HFFc6 (cell line): ENCODE measurements at places on chromosomes 6 and 20. TPM values are rescaled to one million over a fixed set of nuclear protein-coding genes. Genes with fewer than 3 reads are reported as not detected.

The TRAM2 gene
- total RNA-seq, result 200 to 222 TPM (median 219 TPM) in 3 replicates

DNA sequence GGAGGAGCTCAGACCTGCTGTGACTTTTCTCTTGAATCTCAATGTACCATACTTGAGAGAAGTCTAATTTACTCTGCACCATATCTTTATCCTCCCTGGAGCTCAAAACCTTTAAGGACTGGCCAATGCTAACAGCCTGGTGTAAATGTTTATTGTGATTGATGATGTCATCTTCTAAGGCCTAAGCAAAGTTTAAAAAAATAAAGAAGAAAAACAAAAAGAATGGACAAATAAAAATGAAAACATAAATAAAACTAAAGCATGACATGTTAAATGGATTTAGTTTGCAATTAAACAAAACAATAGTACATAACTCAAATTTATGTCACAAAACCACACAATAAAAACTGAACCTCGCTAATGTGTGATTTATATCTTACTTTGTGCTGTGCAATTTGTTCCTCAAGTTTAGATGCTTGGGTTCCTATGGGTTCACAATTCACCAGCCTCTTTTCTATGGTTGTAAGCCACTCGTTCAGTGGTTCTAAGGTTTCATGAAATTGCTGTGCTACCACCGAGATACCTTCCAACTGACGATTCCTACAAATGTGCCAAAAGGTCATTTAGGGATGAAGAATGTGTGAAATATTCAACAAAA, 113.0 kb downstream of the DST start:
- no peak for DNase-seq

GRCh38 chr6:30798494-30798893, 54.1 kb upstream of the IER3 start:
- no peak for DNase-seq

- DNase-seq, result no peak
Observed at GRCh38 chr6:33586108-33586640, 6.1 kb upstream of the BAK1 start.

DNA sequence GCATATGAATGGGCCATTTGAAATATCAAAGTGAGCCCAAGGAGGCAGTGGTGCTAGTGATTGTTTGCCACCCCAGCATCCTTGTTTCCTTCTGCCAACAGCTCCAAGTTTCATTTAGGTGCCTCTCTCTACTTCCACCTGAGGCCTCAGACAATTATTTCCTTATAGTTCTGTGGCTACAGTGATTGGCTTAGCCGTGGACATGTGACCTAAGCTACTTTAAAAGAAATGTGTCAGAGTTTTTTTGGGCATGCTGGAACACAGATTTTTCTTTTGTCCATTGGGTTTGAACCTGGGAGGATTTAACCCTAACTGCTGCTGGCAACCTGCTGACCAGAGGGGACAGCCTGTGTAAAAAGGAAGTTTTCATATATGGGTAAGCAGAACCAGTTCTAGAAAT, 319.4 kb downstream of the CD109 start:
- no peak for DNase-seq

GRCh38 chr6:106027758-106028157, 58.4 kb upstream of the PRDM1 start:
- DNase-seq, result no peak

DNA sequence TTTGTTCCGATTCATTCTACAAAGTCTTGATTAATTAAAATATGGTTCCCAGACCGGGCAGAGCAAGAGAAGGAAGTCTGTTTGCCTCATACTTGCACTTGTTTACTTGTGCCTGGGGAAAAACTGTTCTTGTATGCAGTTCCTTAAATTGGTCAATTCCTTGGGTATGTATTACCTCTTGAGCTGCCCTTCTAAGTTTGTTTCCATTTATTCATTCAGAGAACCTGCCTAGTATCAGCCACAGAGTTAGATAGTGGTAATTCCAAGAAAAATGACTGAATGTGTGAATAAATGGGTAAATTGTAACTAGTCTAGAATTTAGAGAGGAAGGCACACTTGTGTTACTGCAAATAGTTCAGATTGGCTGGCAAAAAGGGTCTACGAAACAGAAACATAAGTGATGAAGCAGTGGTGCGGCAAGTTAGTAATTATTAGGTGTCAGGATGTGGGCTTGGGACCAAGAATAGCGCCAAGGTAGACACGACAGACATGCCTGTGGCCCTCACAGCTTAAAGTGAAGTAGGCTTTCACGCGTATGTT, 525 bp upstream of the MAK start:
- DNase-seq, result no peak

GRCh38 chr6:81451787-81452186, 300.7 kb downstream of the TENT5A start:
- DNase-seq, result peak; percentile 91

The RGS19 gene
- total RNA-seq, result 12.6 to 16.3 TPM (median 13.4 TPM) in 3 replicates

The HLA-DMB gene
- not detected in 3 replicates for total RNA-seq

The STX11 gene
- 0.34 TPM in 2 replicates for total RNA-seq

The HSD17B8 gene
- total RNA-seq, result 0.39 to 1.1 TPM (median 0.90 TPM) in 3 replicates

DNA sequence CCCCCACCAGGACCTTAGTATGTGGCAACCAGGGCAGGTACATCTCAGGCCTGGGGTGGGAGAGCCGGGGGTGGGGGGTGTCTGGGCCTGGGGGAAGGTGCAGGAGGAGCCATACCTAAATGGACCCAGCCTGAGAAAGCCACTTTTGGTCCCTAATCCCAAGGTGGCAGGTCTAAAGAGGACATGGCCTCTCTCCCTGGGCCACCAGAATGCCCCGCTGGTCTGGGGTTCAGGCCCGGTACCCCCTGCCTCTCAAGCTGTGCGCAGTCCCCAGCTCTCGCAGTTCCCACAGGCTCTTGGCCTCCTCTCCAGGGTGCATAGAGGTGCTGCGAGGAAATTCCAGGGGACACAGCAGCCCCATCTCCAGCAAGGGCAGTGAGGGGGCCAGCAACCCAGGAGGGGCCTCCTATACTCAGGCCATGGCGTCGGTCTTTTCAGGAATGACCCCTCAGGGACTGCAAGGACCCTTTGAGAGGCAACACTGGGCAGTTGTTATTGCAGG, 1.1 kb upstream of the AVP start:
- no peak for DNase-seq

The SLC12A5 gene
- total RNA-seq, result 0.61 to 0.72 TPM in 2 of 3 replicates, not detected in the other

The TBXT gene
- total RNA-seq, result not detected in 3 replicates

- no peak for DNase-seq
Observed at GRCh38 chr6:167491438-167492099, 166.7 kb downstream of the TTLL2 start.

The HLA-C gene
- 95.3 to 129 TPM (median 98.7 TPM) in 3 replicates for total RNA-seq

The BPIFB1 gene
- not detected in 3 replicates for total RNA-seq

DNA sequence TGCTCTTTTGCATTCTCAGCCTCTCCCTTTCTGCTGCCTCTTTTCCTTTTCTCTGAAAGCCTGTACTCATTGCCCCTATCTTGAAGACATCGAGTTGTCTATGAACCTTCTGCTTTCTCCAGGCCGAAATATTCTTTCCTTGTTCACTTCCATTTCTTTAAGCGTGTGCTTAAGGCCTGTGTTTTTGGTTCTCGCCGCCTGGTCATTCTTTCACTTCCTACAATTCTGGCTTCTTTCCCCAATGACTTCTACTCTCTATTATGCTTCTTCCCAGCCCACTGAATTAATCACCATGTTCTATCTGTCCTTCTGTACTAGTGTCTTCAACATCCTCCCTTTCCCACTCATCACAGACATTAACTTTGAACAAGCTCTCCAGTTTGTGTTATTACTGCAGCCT, 69.6 kb downstream of the C6orf52 start:
- no peak for DNase-seq

The SPAG4 gene
- total RNA-seq, result 2.7 to 3.8 TPM (median 3.2 TPM) in 3 replicates

DNA sequence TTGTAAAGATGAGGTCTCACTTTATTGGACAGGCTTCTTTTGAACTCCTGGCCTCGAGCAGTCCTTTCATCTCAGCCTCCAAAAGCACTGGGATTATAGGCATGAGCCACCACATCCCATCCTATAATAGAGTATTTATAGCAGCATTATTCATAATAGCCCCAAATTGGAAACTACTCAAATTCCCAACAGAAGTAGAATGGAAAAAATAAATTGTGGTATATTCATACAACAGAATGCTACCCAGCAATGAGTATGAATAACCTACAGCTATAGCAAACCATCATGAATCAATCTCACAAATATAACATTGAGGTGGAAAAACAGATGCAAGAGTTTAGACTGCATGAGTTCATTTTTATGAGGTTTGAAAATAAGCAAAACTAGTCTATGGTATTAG, 84.8 kb upstream of the BTBD3 start:
- no peak for DNase-seq

DNA sequence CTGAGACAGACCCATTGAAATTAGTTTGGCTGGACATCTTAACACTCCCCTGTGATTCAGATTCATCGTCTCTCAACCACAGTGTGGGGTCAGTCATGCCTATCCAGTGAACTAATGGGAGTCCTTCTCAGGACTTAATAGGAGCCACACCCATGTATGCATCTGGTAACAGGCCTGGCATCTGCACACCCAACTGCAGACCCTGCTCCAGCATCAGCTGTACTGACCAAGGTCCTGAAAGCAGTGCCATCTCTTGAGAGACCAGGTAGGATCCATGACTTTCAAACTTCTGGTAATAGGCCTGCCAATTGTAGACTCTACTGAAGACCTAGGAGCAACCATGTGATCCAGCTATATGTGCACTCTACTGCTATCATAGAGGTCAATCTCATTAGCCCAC, 363.6 kb upstream of the POU3F2 start:
- no peak for DNase-seq

GRCh38 chr6:57267586-57268293, 45.6 kb upstream of the RAB23 start:
- DNase-seq, result peak; percentile 98

GRCh38 chr6:139841794-139842215, 467.4 kb upstream of the CITED2 start:
- no peak for DNase-seq

GRCh38 chr6:139124887-139125672, 9.8 kb upstream of the HECA start:
- peak; percentile 33 for DNase-seq

The FOXS1 gene
- total RNA-seq, result not detected in 3 replicates

- DNase-seq, result peak; percentile 50
Observed at GRCh38 chr6:35185302-35185681, 28.5 kb upstream of the SCUBE3 start.

DNA sequence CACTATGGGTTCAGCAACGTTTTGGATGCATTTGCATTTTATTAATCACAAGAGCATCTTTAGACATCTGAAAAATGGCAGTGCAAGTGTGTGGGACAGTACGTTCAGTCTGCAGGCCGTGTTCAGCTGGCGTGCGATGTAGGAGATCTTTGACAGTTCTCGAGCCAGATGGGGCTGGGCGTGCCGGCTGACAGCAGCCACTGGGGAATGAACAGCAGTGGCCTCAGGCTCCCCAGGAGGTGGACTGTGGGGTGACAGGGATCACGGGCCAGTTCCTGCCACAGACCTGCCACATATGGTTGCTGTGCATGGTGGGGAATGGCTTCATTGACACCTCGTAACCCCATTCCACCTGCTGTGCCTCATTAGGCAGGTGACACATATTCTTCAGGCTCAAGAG, 16.4 kb upstream of the MLN start:
- DNase-seq, result no peak

- no peak for DNase-seq
Observed at GRCh38 chr6:149065658-149066556, 251.6 kb upstream of the TAB2 start.

GRCh38 chr6:80592436-80592835, 486.0 kb downstream of the BCKDHB start:
- DNase-seq, result no peak

The RNF114 gene
- total RNA-seq, result 51.7 to 54.9 TPM (median 53.7 TPM) in 3 replicates

- no peak for DNase-seq
Observed at GRCh38 chr20:46137816-46138215, 19.7 kb downstream of the CD40 start.

DNA sequence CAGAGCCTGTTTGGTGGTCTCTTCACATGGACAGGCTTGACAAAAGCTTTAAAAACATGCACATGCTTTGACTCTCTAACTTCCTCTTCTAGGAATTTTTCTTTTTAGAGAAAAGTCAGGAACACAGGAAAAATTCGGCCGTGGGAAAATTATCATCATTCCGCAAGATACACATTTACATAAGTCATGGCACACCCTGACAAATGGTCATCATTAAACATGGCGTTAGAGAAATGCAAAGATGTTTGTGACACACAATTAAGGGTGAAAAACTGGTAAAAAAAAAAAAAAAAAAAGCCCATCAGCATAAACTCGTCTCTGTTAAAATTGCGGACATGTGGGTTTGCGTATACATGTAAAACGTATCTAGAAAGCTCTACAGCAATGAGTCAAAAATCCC, 134.2 kb upstream of the AGPAT4 start:
- no peak for DNase-seq

The ERVFRD-1 gene
- not detected in 2 replicates for total RNA-seq

The ANKRD66 gene
- not detected in 3 replicates for total RNA-seq

GRCh38 chr6:118918329-118918725, 16.6 kb downstream of the MCM9 start:
- no peak for DNase-seq

- DNase-seq, result no peak
Observed at GRCh38 chr20:61042506-61043385, 209.3 kb upstream of the CDH4 start.

DNA sequence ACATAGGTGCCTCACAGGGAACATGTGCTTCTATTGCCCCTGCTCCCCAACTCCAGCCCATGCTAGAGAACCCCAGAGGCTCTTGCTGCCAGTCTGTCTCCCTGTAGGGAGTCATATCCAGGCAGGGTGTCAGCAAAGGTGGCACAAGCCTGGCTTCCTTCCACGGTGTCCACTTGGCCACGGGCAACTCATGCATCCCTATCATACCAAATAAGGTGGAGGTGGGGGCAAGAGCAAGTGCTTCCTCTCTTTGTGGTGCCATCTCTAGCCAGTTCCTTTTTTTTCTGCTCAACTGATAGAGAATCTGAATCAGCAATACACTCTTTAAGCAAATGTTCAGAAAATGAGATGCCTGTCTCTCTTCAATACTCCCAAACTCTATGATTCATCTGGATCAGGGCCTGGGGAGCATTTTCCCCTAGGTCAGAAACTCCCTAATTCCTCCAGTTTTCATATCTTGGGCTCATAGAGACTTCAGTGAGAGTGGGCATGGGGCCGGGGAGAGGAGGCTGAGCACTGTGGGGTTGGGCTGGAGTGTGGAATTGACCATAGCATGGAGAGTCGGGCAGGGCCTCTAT, 105.1 kb upstream of the GPR6 start:
- no peak for DNase-seq

- no peak for DNase-seq
Observed at GRCh38 chr6:136253734-136254133, 3.6 kb upstream of the MTFR2 start.

The SIRPG gene
- not detected in 3 replicates for total RNA-seq

- DNase-seq, result no peak
Observed at GRCh38 chr20:6173481-6173880, 50.7 kb upstream of the FERMT1 start.

- DNase-seq, result no peak
Observed at GRCh38 chr20:731891-732560, 36.3 kb downstream of the SLC52A3 start.
